GM12891 (cell line): ENCODE measurements at places on chromosomes 3 and 15.
A peak's percentile ranks its signal among the peaks of the same experiment; 100 is the strongest.

DNA sequence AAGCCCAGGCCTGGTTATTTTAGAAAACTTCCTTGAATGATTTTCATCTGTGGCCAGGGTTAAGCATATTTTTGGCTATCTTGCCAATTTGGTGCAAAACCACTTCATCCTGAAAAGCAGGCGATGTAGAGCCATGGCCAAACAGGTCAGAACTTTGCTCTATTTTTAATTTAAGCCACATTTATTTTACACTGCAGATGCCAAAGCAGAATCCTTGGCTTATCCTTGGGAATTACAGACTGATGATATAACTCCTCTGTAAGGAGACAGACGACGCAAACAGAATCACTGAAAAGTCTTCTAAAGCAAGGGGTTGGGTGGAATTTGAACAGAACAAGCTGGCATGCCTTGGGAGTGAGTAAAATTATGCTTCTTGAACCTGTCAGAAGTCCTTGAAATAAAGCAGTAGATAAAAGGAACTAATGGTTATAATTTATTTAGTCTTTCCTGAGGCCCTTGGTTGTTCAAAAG lies 121.9 kb downstream of the CHST2 start:
- DNase-seq: no peak

- DNase-seq: no peak
Observed at GRCh38 chr3:128572644-128573105, 77.9 kb downstream of the RPN1 start.

DNA sequence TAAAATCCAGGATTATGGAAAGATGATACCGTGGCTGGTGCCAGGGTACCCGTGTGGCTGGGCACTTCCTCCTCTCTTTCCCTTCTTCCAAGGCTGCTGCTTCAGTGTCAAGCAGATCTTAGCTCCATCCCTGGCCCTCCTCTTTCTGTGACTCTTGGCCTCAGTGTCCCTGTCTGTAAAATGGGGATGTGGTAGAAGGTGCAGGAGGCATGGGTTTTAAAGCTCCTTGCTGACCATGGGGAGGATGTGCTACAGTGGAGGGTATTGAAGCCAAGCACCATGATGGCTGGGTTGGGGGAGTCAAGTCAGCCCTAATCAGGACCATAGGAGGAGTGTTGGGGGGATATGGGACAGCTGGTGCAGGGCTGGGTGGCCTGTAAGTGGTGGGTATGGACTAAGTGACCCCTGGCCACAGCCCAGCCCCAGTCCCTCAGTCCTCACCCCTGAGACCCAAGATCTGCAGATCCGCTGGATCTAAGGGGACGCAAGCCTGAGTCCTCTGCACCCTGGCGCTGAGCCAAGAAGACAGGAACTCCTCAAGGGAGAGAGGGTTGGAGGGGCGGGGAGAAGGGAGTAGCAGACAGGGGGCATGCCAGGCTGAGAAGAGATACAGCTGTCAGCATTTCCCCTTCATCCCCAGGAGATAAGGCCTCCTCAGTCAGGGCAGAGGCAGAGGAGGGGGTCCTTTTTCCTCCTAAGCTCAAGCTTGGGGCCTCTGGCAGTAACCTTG lies 12.0 kb downstream of the PTH1R start:
- DNase-seq: no peak

DNA sequence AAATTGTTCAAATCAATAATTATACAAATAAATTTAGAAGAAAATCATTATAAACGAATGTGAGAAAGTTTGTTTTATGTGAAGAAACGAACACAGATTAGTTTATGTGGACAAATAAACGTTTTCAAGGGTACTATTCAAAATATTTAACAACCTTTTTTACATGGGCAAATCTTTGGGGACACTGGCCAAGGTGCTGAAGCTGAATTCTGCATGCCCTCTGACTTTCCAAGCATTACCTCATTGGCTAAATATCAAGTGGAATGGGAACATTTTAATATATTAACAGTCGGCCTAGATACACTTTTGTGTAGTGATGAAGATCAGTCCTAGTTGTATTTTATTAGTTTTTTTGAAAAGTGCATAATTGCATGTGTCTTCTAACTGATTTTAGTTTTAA lies 636.4 kb upstream of the DPPA4 start:
- DNase-seq: no peak

GRCh38 chr3:67790043-67790442 lies 135.6 kb upstream of the SUCLG2 start:
- peak; percentile 10 for DNase-seq

- DNase-seq: peak; percentile 52
Observed at GRCh38 chr15:80776420-80777045, 2.6 kb upstream of the CEMIP start.

GRCh38 chr15:45097466-45097865 lies 16.5 kb downstream of the DUOX2 start:
- DNase-seq: no peak

DNA sequence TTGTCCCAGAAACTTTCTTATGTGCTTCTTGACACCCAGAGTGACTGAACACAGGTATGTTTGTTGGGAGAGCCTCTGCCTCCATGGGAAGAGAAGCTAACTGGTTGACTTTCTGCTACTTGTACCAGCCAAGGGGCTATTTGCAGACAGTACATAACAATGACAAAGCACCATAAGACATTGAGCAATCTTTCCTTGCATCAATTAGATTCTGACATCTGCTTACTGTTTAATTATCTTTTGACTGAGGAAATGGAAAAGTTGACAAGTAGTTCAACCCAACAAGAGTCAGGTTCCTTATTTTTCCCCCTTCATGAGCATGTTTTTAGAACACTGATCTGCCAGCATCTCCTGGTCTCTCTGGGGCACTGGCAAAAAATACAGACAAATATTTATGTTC lies 157.7 kb downstream of the RPLP1 start:
- DNase-seq: no peak

DNA sequence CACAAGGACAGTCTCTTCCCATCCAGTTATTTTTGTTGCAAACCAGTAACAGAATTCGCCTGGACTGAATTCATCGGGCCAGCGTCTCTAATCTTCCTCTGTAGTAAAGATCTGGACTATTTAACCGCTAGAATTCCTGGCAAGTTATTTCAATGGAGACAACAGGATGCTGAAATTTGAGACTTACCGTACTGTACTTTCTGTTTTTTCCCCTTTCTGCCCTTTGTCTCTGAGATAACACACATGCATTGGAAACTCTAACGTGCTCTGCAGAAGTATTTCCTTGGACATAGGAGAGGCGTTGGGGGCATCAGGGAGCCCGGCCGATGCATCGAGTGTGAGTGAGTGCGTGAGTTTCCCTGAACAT lies 61.5 kb downstream of the ASB7 start:
- DNase-seq: no peak

- DNase-seq: no peak
Observed at GRCh38 chr3:84265768-84266167, 693.0 kb upstream of the CADM2 start.

- no peak for DNase-seq
Observed at GRCh38 chr15:39497759-39498565, 82.9 kb upstream of the THBS1 start.

- DNase-seq: no peak
Observed at GRCh38 chr3:172098698-172099494, 59.5 kb downstream of the FNDC3B start.

GRCh38 chr15:99732751-99733267 lies 428 bp downstream of the LYSMD4 start:
- peak; percentile 25 for DNase-seq

DNA sequence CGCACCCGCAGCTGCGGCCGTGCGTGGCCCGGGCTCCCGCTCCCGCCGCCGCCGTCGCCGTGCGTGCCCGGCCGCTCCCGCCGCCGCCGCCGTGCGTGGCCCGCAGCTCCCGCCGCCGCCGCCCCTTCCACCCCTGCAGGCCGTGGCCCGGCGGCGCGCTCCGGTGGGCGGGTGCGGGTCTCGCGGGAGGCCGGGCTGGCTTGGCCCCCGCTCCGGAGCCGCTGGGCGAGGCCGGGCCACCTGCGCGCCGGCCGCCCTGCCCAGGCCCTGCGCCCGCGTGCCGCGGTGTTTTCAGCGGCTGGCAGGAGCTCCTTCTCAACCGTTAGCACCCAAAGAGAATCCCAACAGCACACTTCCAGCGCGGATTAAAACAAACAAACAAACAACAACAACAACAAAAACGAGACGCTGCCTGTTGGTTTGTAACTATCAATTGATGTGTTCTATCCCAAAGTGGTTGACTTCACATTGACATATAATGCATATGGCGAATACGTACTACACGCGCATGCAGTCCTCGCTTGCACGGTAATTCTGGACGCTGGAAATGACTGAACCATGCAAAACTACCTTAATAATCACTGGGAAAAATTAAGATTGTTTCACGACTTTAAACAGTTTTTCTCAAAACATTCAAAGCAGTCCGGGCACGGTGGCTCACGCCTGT lies 113.7 kb upstream of the GOLGA8J start:
- no peak for DNase-seq

DNA sequence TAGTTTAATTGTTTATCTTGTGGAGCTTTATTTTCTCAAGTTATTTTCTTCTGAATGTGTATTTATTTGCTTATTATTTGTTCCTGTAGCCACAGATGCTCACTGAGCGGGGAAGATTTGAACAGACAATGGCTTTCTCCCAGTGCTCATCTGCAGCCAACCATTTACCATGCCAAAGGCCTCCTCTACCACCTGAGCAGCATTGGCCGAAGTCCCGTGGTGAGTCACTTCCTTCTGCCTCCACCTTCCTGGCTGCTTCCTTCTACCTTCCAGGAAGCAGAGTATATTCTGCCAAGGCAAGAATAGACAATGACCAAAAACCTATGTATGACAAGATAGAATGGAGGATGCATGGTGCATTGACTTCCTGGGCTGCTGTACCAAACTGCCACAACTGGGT lies 443.1 kb downstream of the AGBL1 start:
- DNase-seq: no peak

DNA sequence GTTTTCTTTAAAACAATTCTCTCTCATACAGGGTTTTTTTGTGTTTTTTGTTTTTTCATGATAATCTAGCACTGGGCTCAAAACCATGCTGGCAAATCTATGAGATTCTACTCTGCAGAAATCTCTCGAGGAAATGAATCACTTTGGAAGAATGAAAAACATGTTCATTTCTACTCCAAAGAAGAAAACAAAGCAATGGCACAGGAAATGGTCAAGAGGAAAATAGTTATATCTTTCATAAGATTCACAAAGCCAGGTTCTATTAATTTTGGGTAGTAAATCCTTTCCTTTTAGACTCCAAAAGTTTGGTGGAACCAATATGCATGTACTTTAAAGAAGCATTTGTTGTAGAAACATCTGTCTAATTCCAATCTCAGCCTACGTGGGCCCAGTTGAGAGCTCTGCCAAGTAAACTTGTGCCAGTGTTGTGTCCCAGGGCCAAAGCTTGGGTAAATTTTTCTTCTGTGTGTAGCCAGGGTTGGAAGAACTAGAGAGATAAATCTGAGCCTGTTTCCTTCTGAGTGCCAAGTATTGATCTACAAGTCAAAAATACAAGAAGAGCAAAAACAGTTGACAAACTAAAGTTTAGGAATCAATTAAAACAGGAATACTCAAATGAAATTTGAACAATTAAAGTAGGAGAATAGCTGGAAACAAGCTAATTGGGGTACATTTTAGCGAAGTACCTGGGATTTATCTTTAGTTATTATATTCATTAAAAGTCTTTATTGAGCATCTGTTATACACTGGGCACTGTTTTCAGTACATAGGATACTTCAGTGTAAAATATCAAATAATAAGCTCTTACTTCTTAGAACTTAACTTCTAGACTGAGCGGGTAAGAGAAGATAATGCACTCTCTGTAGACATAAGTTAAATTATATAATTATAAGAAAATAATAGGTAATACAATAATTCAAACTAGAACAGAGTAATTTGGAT lies 657.5 kb upstream of the NECTIN3 start:
- DNase-seq: no peak

GRCh38 chr3:24683633-24684384 lies 189.2 kb upstream of the THRB start:
- DNase-seq: no peak

GRCh38 chr3:72673011-72673771 lies 175.1 kb downstream of the SHQ1 start:
- no peak for DNase-seq

GRCh38 chr15:95450413-95450812 lies 880.1 kb upstream of the NR2F2 start:
- no peak for DNase-seq

DNA sequence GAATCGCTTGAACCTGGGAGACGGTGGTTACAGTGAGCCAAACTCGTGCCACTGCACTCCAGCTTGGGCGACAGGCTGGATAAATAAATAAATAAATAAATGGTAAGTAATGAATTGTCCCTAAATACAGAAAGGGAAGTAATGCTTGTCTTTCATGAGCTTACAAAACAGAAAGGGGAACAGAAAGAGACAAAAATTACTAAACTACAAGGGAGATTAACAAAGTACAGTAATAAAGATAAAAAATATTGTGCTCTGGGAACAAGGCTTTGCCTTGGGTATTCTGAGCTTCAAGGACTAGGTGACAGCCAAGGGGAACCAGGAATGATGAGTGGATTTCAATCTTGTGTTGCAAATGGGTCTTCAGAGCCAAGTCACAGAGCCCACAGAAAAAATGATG lies 9.2 kb upstream of the HLTF start:
- DNase-seq: peak; percentile 29

DNA sequence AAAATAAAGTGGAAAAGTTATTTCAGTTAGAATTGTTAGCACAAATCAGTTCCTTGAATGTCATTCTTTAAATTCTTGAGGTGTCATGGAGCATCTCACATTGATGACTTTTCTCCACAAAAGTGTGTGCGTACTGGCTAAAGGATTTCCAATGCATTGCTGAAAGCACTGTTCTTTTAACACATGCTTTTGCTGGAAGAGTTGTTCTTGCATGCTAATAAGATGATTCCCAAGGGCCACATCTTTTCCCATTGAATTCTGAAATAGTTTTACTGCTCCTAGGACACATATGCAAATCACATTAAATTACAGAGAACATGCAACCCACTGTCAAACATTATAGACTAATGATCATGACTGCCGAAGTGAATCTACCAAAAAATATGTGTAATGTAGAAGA lies 516.3 kb upstream of the CADM2 start:
- no peak for DNase-seq
